ENCODE measurements at places on chromosomes 5 and 9.

GRCh38 chr5:39266442-39266841 lies 47.1 kb upstream of the FYB1 start:
- peak; percentile 9 for DNase-seq

- DNase-seq, result no peak
Measured at GRCh38 chr5:31021181-31021624, 172.3 kb upstream of the CDH6 start.

GRCh38 chr9:27572566-27572917 lies 739 bp downstream of the C9orf72 start:
- DNase-seq, result no peak

GRCh38 chr9:32339424-32339823 lies 45.0 kb upstream of the ACO1 start:
- no peak for DNase-seq

- no peak for DNase-seq
Measured at GRCh38 chr5:114419067-114419388, 57.2 kb downstream of the KCNN2 start.
